ENCODE measurements at places on chromosomes 7 and 10. TPM values are rescaled to one million over a fixed set of nuclear protein-coding genes. Genes with fewer than 3 reads are reported as not detected.

ITIH2 gene
- 0.67 TPM for total RNA-seq

COBL gene
- 0.39 TPM for total RNA-seq

ACSM6 gene
- total RNA-seq, result not detected

GBF1 gene
- total RNA-seq, result 65.0 TPM

PRSS37 gene
- not detected for total RNA-seq

FAM25A gene
- total RNA-seq, result not detected

PANK1 gene
- 11.0 TPM for total RNA-seq

STEAP2 gene
- total RNA-seq, result 4.1 TPM

ANKRD2 gene
- total RNA-seq, result 0.98 TPM

RP9 gene
- 22.1 TPM for total RNA-seq

LEP gene
- not detected for total RNA-seq

CDH23 gene
- total RNA-seq, result 2.7 TPM

PTPN20 gene
- 9.5 TPM for total RNA-seq

OR6B1 gene
- total RNA-seq, result not detected

ANKRD61 gene
- 0.18 TPM for total RNA-seq

ACTL6B gene
- not detected for total RNA-seq

MLXIPL gene
- 7.2 TPM for total RNA-seq

CYP2E1 gene
- 1.1 TPM for total RNA-seq

LIPF gene
- total RNA-seq, result not detected

OR2A5 gene
- total RNA-seq, result not detected

C7orf57 gene
- total RNA-seq, result 3.2 TPM

KMT2C gene
- total RNA-seq, result 42.5 TPM

BEND7 gene
- total RNA-seq, result 7.6 TPM

MYH16 gene
- total RNA-seq, result 0.23 TPM

ANXA8L1 gene
- 0.26 TPM for total RNA-seq

LMOD2 gene
- total RNA-seq, result not detected

ARMH3 gene
- 30.6 TPM for total RNA-seq

OGDHL gene
- total RNA-seq, result 1.3 TPM

GRID2IP gene
- 0.13 TPM for total RNA-seq

NPC1L1 gene
- not detected for total RNA-seq

CXCL12 gene
- 0.82 TPM for total RNA-seq

TSPAN12 gene
- 1.4 TPM for total RNA-seq

ELN gene
- 0.26 TPM for total RNA-seq

CRHR2 gene
- not detected for total RNA-seq

EVX1 gene
- total RNA-seq, result 0.10 TPM

HOXA4 gene
- total RNA-seq, result 0.39 TPM

DGKB gene
- not detected for total RNA-seq

OR2A1 gene
- not detected for total RNA-seq

CPA5 gene
- not detected for total RNA-seq

GRM3 gene
- not detected for total RNA-seq

KNDC1 gene
- total RNA-seq, result 2.6 TPM

RARRES2 gene
- 1.1 TPM for total RNA-seq

HOXA2 gene
- 2.9 TPM for total RNA-seq

CPA4 gene
- 3.1 TPM for total RNA-seq

AGR2 gene
- total RNA-seq, result 147 TPM

CFTR gene
- 0.31 TPM for total RNA-seq

HTR5A gene
- not detected for total RNA-seq

PALD1 gene
- 3.0 TPM for total RNA-seq

GIMAP5 gene
- 0.51 TPM for total RNA-seq
